ENCODE measurements at places on chromosomes 5 and 9.

DNA sequence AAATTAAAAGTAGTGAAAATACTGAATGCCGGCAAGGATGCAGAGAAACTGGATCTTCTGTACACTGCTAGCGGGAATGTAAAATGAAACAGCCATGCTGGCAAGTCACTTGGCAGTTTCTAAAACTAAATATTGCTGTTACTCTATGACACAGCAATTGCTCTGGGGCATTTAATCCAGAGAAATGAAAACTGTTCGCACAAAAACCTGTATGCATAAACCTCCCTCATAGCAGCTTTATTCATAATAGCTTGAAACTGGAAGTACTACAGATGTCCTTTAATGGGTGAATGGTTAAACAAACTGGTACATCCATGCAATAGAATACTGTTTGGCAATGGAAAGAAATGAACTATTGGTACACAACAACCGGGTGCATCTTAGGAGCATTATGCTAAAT lies 167.2 kb downstream of the ARHGAP26 start:
- DNase-seq: no peak

DNA sequence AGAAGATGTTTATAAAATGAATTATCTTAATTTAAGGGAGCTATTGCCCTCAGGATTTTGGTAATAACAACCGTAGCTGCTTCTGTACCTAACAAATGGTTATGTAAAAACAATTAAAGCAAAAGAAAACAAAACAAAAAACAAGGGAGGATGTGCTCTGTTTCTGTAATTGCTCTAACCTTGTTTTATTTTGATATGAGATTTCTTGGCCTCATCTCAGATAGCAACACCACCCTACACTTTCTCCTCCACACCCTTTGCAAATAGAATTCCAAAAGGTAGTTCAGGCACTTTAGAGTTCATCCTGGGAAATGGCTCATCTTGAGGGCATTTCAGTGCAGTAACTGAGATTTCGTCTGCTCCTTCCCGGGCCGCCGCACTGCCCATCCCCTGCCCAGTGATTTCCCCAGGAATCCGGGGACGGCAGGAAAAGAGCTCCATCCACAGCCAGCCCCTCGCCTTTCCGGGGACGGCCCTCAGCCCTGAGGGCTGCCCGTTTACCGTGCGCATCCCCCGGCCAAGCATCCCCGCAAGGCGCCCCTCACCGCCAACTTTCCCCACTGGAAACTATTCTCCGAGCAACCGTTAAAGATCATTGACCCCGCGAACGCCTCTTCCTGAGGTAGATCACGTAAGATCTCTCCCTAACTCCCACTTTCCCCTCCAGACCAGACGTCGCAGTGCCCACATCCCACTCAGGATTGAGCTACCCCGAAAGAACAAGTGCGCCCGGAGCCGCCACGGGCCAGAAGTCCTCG lies 1.2 kb downstream of the FNBP1 start:
- no peak for DNase-seq

DNA sequence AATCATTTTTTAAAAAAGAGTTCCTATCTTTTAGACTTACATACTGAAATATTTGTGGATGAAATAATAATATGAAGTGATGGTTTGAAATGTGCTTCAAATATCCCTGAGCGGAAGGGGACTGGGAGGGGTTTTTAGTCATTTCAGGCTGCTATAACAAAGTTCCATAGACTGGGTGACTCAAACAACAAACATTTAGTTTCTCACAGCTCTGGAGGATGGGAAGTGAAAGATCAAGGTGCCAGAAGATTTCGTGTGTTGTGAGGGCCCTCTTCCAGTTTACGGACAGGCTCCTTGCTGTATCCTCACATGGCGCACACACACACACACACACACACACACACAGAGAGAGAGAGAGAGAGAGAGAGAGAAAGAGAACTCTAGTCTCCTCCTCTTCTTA lies 27.1 kb upstream of the TEX10 start:
- DNase-seq: peak; percentile 91

DNA sequence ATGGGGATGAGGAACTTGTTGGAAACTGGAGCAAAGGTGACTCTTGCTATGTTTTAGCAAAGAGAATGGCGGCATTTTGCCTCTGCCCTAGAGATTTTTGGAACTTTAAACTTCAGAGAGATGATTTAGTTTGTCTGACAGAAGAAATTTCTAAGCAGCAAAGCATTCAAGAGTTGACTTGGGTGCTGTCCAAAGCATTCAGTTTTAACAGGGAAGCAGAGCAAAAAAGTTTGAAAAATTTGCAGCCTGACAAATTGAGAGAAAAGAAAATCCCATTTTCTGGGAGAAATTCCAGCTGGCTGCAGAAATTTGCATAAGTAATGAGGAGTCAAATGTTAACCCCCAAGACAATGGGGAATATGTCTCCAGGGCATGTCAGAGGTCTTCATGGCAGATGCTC lies 682.3 kb upstream of the ST8SIA4 start:
- DNase-seq: no peak

DNA sequence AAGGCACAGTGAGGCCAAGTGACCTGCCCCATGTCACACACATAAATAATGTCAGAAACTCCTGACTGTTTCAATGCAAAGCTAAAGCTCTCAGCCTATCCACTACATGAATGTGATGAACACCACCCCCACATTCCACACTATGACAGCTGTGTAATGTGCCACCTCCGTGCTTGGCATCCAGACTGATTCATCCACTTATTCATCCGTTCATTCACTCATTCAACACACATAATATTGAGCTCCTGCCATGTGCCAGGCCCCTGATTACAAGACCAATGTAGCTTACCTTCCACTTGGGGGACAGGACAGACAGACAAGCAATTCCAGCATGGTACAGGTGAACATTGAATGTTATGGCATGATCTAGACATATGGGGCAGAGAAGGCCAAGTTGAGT lies 46.2 kb upstream of the FABP6 start:
- no peak for DNase-seq

DNA sequence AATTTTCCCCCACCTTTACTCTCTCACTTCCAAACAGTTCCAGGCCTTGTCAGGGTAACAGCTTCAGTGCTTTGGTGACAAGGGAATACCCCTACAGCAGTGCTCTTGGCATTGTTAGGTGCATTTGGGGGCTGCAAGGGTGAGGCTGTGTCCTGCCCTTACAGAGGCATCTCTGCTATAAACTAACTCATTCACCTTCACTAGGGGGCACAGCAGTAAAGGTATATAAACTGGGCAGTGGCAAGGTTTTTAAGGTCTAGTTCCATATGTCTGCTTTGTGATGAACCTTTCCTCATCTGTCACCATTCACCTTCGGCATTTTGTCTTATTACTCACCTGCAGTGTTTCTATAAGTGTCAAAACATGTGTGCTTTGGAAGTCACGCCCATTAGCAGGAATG lies 79.1 kb upstream of the GPR151 start:
- DNase-seq: no peak

DNA sequence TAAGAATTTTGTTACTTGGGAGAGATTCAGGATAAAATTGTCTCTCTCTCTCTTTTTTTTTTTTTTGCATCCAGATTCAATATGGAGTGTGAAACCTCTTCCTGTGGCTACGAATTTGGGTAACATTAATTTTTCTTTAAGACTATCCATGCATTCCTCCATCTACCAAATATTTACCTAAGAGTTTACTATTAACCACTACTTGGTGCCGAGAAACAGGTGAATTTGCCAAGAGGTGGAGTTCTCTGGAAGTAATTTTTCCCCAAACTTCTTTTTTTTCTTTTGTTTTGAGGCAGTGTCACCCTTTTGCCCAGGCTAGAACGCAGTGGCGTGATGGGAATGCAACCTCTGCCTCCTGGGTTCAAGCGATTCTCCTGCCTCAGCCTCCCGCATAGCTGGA lies 206.3 kb upstream of the VLDLR start:
- DNase-seq: no peak

DNA sequence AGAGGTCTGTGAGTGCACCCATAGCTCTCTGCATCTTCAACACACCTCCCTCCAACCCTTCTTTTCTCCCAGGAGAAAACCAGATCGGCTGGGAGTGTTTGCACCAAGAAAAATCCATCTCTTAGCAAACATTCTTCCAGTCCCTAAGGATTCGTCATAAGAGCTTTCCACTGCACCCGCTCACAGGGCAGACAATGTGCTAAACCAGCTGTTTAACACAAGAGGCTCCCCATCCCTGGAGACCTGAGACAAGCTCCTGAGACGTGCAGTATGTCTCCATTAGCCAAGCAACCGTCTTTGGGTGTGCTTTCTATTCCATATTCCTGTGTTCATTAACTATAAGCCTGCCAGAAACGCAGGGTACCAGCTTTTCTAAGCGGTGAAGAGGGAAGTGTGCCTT lies 93.6 kb upstream of the ZNF462 start:
- DNase-seq: no peak

DNA sequence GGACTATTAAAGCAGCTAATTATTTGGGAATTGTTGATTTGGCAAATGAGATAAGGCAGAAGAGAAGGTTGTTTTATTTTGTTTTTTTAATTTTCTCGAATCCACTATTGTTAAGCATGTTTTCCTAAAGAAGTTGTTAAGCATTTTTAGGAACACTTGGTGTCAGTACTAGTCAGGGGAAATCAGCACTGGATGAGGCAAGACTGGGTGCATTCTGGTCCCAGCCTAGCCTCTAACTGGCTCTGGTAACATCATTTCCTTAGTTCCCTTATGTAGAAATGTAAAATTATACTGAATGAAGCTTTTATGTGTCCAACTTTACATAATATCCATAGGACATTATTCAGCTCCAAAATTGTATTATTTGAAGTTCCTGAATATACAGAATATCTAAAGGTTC lies 196.1 kb downstream of the PCSK5 start:
- DNase-seq: no peak

- no peak for DNase-seq
Observed at GRCh38 chr9:10055886-10056395, 556.9 kb downstream of the PTPRD start.

- no peak for DNase-seq
Observed at GRCh38 chr9:15578714-15579113, 25.9 kb downstream of the CCDC171 start.

DNA sequence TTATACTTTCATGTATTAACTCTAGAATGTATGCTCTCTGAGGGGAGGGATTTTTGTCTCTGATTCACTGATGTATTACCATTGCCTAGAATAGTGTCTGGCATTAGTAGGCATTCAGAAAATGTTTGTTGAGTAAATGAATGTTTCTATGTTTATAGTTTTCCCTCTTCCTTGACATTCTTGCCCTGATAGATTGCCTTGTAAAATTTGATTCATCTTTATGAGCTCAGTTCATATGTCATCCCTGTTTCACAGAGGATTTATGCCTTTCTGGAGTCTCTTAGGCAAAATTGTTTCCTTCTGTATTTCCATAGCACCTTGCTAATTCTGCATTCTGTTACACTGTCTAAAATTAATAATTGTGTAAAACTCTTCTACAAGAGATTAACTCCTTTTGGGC lies 72.3 kb downstream of the RASA1 start:
- no peak for DNase-seq

DNA sequence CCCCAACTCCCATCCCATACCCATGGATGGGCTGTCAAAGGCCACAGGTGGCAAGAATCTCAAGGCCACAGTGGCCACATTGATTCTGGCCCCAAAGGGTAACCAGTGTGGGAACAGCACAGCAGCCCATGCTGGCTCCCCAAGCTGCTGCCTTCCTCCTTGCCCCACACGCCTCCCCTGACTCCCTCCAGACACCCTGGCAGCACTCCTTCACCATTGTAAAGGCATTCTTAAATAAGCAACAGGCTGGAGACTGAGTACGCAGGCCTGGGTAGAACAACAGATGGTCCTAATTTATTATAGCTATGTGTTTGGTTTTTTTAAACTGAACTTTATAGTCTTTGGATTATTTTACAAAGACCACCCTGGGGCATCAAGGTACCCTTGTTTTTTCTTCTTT lies 158.8 kb downstream of the TSSK1B start:
- DNase-seq: no peak

GRCh38 chr9:69622676-69623075 lies 49.5 kb downstream of the APBA1 start:
- no peak for DNase-seq

DNA sequence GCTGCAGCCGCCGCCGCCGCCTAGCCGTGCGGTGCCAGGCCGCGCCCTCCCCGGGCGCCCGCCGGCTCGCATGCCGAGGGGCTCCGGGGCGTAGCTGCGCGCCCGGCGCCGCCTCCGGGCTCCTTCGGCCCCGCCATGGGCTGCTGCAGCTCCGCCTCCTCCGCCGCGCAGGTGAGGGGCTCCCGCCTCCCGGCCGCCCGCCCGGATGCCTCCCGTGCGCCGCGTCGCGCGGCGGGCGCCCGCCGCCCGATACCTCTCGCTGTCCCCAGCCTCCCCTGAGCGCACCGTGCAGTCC lies 230 bp downstream of the SLC44A1 start:
- no peak for DNase-seq
